ENCODE measurements at places on chromosomes 3 and 15. TPM values are rescaled to one million over a fixed set of nuclear protein-coding genes. Genes with fewer than 3 reads are reported as not detected.
A peak's percentile ranks its signal among the peaks of the same experiment; 100 is the strongest.

The CCDC33 gene
- 3.4 TPM for total RNA-seq

The SLC12A1 gene
- total RNA-seq, result 33.5 TPM

DNA sequence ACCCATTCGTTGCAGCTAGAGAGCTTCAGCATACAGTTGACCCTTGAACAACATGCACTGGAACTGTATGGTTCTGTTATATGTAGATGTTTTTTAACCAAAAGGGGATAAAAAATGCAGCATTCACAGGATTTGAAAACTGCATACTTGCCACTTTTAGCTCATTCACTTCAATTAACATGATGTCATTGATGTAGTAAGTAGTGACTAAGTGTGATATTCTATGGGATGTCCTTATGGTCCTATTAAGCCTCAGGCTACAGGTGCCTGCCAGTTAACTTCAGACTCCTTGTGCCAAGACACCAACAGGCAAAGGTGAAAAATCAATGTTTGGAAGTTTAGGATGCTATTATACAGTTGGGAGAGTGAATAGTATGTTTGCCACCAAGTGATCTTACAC is 553.6 kb upstream of the NECTIN3 start:
- DNase-seq, result no peak

DNA sequence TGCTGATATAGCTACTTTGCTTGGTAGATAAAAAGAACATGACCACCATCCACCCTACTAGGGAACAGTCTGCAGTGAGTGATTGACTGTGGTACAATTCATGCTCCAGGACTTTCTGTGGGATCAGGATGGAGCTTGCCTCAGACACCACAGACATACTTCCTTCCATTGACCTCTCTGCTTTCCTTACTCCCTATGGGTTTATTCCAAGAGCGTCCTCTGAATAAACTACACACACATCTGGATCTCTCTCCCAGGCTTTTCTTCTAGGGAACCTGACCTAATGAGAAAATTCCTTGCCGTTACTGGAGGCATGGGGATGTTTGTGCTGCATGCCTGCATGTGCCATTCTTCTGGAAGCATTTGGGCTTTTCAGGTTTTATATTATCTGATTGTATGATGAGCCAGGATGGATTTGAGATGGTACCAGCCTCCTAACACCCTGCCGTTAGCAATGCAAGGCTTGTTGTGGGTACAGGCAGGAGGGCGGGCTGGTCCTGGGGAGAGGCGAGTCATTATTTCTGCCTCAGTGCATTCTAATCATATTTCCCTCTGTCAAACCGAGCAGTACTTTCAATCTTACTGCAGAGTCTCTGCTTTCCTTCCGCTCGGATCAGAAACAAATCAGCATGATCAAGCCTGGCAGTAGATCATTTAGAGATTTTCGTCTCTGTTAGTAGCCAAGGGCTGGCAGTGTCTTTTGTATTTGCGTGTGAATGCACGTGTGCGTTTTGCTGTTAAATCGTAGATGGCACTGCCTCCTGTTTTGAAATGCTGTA is 279.2 kb downstream of the PDCD6IP start:
- no peak for DNase-seq

DNA sequence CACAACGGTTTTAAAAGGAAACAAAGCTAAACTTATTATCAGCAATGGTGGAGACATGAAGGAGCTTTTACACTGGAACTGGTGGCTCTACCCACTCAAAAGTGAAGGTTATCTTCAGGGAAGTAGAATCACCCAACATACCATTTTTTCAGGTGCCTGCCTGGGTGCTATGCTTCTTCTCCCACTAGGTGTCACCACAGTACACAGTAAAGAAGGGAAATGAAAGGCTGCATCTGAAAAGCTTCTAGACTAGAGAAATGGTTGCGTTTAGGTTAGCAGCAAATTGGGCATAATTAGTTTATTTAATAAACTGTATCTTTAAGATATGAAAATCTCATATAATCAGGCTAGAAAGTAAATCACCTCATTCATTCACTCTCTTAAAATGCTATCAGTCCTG is 47.0 kb upstream of the SELENOK start:
- DNase-seq, result peak; percentile 57

- DNase-seq, result no peak
Measured at GRCh38 chr3:112407214-112407887, 74.4 kb downstream of the CD200 start.

GRCh38 chr3:110530902-110531301 is 540.7 kb upstream of the NECTIN3 start:
- no peak for DNase-seq

All from umbilical cord (tissue), 2 donors.